ENCODE measurements at places on chromosomes 12 and 14.
A peak's percentile ranks its signal among the peaks of the same experiment; 100 is the strongest.

DNA sequence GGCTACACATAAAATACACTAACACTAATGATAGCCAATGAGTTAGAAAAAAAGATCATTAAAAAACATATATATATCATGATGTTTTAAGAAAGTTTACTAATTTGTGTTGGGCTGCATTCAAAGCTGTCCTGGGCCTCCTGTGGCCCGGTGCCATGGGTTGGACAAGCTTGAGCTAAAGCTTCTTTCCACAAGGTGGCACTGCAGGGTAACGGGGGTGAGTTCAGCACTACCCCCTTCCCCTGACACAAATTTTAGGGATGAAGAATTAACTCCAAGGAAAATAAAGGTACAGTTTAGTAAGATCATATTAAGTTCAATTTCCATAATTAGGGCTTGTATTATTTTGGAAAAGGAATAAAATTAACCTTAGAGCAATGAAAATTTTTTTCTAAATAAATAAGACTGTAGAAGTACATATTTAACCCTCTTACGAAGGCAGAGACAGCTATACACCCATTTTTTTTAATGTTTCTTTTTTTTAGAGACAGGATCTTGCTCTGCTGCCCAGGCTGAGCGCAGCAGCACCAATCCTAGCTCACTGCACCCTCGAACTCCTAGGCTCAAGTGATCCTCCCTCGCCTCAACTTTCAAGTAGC lies 38.9 kb downstream of the PPP1R13B start:
- DNase-seq = peak; percentile 85

DNA sequence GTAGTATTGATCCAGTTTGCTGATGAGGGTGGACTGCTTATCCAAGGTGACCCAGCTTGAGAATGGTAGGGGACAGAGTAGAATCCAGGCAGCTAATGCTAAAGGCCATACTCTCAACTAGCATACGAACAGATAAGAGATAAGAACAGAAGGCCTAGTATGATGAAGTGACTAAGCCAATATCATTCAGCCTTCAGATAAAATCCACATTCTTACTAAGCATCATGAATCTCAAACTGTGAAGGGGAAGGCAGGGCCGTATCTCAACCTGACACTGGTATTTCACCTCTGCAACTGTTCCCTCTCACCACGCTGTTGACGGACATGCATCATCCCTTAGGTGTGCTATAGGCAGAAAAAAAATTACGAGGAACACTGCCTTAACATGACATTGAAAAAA lies 8.1 kb upstream of the CKAP4 start:
- DNase-seq = no peak

GRCh38 chr14:94361682-94362081 lies 26.7 kb downstream of the SERPINA1 start:
- DNase-seq = no peak

GRCh38 chr14:24094841-24095270 lies 745 bp downstream of the PCK2 start:
- DNase-seq = no peak

DNA sequence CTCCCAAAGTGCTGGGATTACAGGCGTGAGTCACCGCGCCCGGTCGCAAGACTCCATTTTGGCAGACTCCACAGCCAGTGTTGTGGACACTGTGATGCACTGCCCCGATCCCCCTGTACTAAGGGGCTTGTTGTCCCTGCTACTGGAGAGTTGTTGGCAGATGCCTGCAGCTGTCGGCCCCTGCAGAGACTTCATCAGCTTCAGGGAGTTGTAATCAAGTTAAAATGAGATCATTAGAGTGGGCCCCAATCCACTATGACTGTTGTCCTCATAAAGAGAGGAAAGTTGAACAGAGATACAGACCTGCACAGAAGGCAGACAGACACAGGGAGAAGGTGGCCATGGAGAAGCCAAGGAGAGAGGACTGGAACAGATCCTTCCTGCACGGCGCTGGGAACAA lies 23.7 kb upstream of the TUBA1A start:
- DNase-seq = no peak

- peak; percentile 18 for DNase-seq
Measured at GRCh38 chr12:84785281-84785680, 127.3 kb downstream of the SLC6A15 start.

DNA sequence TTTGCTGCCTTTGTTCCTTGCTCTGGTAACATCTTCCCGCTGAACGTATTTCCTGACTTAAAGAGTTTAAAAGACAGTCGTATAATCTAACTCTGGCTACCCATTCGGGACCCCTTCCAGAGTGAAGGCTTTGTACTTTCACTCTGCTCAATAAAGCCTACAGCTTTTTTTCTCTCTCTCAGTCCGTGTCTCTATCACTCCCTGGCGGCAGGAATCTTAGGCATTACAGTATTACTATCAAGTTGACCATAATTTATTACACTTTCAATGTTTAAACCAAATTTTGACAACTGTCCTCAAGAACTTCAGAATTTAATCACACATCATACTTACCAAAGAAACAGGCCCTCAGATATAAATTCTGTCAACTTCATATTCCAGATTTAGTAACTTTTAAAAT lies 967.9 kb downstream of the FSCB start:
- no peak for DNase-seq

- peak; percentile 72 for DNase-seq
Measured at GRCh38 chr12:98352218-98352811, 163.1 kb upstream of the TMPO start.

GRCh38 chr14:92558319-92558718 lies 44.7 kb downstream of the RIN3 start:
- no peak for DNase-seq

DNA sequence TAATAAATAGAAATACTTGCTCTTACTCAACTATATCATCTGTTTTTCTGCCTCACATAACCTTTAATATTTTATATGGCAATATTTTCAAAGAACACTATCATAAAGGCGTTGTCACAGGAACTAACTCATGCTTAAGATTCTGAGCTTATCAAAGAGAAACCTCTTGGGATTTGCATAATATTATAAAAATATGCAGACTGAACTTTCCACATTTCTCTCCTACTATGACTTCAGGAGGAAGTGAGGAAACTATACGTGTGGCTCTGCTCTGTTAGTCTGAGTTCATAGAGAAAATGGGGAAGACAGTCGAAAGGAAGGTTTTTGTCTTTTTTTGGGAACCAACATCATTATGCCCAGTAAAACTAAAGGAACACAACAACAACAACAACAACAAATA lies 124.7 kb downstream of the GARIN6 start:
- DNase-seq = no peak

GRCh38 chr14:58731465-58732293 lies 93.9 kb downstream of the DACT1 start:
- no peak for DNase-seq

GRCh38 chr12:111201495-111202236 lies 167.2 kb downstream of the PHETA1 start:
- DNase-seq = no peak

DNA sequence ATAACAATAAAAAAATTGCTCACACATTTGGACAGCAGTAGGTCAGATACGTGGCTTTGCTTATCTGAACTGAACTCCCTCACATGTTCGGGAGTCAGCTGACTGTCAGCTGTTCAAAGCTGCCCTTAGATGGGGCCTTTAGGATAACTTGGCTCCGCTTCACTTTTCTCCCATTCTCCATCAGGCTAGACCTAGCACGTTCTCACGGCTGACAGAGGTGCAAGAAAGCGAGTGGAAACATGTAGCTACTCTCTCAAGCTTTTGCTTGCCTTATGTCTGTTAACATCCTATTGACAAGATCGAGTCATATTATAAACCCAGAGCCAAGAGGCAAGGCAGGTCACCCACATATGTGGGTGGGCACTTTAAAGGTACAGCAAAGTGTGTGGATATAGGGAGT lies 112.0 kb upstream of the PDZRN4 start:
- DNase-seq = no peak

DNA sequence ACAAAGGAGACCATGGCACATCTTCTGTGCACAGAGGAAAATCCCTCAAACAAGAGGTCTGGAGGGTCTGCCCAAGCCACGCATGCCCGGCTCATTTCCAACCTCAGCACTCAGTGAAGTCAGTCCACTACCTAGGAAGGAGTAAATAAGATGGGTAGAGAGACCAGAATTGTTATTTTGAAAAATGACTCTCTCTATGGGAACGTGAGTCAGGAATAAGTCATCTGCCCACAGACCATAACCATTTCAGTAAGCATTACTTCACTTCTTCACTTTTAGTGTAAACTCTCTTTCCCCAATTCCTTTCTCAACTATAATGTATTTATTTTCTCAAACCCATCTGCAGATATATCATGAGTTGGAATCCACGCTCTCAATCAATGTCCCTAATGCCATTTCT lies 1039.9 kb upstream of the USP15 start:
- DNase-seq = no peak

DNA sequence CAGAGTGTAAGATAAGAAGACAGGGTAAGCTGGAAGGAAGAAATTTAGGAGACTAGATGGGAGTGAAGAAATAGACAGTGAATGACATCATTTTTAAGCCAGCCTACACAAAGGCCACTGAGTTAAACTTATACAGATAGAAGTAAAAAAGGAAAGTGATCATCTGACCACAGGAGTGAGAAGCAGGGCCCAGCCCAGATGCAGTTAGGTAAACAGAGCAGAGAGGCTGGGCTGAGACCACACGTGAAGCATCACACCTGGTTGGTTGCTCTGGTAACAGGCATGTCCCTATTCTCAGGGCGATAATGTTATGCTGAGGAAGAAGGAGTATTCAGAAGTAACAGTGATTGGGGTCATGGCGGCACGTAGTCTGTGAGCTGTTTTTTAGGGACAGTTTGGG lies 1079.4 kb downstream of the AACS start:
- no peak for DNase-seq

DNA sequence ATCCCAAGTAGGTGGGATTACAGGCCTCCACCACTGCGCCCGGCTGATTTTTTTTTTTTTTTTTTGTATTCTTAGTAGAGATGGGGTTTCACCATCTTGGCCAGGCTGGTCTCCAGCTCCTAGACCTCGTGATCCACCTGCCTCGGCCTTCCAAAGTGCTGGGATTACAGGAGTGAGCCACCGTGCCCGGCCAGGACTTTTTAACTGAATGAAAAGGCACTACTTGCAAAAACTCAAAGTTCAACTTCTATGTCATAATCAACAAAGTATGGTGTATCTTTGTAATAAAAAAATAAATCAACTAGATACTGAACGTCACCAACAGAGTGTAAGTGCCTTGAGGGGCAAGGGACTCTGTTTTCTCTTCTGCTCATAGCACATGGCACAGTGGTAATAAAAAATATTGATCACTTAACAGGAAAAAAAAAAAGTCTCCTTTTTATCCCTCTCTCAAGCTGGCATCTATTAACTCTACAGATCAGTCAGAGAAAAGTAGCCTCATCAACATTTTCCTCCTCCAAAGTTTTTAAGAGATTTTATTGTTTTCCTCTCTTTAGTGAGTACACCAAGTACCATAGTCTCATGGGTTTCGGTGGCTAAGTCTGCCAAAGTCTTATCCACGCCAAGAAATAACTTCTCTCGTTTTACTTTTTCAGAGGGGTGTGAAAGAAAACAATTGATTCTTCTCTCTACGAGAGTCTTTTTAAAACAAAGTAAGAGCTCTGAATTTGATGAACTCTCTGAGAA lies 10.6 kb upstream of the FOXN3 start:
- DNase-seq = peak; percentile 39

- DNase-seq = no peak
Measured at GRCh38 chr14:97687944-97688630, 890.9 kb downstream of the VRK1 start.

GRCh38 chr12:47216150-47216677 lies 136.5 kb upstream of the AMIGO2 start:
- no peak for DNase-seq

DNA sequence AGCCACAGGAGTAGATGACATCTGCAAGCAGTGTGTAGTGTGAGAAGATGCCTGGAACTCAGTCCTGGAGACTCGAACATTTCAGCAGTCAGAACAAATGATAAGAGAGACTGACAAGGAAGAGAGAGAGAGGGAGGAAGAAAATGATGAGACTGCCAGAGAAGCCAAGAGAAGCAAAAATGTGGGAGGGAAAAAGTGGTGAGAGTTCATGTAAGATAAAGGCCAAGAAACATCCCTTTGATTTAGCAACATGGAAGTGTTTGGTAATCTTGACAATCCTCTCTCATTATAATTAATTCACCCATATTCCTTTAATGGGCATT lies 42.6 kb downstream of the LIMA1 start:
- DNase-seq = no peak

DNA sequence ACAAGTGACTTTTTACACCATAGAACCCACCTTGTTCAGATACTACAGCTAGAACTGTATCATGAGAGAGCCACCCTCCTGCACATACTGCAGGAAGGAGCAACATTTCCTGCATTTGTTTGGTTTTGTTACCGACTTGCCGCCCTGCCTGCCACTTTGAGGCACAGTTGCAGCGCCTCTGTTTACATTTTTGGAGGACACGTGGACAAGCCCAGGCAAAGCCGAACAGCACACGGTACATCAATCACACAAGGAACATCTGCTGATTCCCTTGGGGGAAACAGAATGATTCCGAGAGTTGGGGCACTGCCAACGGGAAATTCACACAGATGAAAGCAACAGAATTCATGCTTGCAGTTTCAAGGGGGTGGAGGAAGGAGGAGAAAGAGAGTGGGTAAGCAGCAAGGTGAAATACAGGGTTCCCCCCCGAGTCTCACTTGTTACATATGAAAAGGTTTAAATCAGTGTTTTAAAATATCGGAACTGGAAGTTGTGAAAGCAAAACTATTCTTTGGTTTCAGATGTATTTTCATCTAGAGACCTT lies 110.7 kb downstream of the BTG1 start:
- DNase-seq = peak; percentile 99

GRCh38 chr14:79295385-79295784 lies 915.9 kb downstream of the DIO2 start:
- no peak for DNase-seq

- peak; percentile 98 for DNase-seq
Measured at GRCh38 chr14:95490138-95490509, 26.3 kb downstream of the SYNE3 start.

DNA sequence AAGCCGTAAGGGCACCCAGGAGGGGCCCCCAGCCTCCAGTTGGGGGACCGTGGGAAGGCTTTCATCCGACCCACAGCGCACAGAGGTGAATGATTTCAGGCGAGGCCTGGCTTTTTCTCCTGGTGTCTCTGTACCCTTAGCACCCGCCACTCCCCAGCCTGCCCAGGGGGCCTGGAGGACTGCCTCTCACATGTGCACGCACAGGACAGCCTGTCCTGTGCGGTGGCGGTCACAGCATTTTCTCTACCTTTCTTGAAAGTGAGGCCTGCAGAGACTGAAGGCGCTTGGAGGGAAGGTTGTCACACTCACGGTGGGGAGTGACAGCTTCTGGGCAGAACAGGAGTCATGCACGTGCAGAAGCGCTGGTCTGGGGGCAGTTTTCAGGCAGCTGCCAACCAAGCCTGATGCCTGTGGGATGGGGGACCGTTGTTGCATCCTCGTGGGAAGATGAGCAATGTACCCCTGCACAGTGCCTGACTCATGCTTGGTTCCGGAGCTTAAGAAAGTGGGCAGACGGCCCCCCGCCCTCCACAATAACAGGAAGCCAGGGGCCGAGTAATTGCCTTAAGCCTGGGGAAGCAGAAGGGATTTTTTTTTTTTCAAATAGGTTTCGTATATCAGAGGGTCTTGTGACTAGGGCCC lies 148.1 kb downstream of the TSPAN9 start:
- no peak for DNase-seq

All from NCI-H69 (cell line).